ENCODE measurements at places on chromosomes 16 and 17.

DNA sequence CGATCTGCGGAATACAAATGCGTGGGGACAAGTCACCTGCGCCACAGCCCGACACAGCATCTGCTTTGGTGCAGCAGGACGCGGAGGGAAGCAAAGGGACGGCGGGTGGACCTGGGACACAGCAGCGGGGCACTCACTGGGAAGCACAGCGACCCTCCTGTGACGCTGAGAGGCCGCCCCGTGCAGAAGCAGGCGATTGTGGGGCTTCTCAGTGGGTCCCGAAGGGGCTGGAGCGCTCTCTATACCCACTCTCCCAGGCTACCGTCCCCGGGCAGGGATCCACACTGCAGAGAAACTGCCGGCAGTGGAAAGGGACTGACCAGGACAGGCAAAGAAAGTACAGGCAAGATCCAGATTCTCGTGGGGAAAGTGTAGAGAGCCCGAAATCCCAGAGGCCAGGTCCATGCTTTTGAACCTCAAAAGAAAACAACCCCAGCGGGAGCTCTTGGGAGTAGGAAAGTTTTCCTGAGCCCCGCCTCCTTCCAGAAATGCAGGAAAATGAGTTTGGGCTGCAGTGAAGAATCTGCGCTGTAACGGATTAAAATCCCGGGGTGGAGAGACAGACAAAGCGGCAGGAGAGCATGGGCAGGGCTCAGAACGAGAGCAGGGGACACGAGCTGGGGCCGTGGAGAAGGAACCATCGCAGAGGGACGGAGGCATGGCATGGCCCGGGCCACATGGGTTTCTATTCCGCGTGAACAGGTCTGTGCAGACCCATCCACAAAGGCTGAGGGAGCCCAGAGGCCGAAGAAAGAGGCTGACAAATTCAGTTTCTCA lies 12.7 kb downstream of the COX4I1 start:
- DNase-seq: no peak

DNA sequence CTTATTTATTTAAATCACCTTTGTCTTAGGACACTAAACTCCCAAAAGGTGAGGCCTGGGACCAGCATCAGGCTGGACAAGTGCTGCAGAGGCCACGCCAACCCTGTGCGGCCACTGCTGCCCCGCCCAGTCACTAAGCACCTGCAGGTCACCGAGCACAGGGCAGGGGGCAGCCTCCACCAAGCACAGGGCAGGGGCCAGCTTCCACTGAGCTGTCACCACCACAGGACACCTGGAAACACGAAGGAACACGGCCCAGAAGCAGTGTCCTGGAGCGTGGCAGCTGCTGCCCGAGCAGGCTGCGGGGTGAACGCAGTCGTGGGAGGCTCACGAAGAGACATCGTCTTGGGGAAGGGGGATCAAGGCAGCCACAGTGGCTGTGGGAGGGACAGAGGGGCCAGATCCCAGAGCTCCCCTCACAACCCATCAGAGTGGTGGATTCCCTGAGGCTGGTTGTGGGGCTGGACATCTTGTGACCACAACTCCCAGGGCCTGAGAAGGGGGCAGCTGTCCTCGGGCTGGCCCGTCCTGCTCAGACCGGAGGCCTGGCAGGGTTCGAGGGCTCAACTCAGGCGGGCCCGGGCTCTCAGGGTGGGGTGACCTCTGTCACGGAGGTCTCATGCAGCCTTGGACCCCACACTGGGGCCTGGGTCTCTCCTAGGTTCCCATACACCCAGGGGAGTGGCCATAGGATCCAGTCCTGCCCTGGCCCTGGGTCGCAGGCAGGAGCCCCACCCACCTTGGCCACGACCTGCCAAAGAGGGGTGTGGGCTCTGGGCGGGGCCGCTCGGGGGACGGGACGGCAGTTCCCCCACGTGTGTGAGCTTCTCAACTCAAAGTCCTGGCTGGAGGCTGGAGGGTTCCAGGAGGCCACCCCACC lies 18.7 kb downstream of the RAB40B start:
- DNase-seq: no peak

DNA sequence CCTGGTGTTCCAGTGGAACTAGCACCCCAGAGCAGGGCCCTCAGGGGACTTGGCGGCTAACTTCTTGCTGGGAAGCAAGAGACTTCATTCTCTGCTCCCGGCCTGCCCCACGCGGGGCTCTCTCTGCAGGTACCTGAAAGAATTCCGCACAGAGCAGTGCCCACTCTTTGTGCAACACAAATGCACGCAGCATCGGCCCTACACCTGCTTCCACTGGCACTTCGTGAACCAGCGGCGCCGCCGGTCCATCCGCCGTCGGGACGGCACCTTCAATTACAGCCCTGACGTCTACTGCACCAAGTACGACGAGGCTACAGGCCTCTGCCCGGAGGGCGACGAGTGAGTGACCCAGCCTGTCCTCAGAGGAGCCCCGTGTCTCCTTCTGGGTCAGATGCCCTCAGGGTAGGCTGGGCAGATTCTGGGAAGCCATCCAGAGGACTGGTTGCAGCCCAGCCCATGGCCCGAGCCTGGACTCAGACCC lies 25.1 kb downstream of the UNK start:
- no peak for DNase-seq

DNA sequence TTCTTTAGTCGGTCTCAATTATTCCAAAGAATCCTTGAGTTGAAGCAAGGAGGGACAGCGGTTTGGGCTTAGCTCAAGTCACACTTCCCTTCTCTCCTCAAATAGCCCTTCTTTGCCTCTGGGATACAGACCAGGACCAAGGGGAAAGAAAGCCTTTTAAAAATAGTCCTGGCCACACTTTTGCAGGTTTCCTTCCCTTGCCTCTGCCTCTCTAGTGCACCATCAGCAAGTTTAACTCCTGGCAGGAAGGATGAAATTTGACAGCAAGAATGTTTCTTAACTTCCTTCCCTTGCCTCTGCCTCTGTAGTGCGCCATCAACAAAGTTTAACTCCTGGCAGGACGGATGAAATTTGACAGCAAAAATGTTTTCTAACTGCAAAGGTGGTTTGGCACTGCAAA lies 7.2 kb upstream of the G6PC1 start:
- DNase-seq: peak; percentile 26

DNA sequence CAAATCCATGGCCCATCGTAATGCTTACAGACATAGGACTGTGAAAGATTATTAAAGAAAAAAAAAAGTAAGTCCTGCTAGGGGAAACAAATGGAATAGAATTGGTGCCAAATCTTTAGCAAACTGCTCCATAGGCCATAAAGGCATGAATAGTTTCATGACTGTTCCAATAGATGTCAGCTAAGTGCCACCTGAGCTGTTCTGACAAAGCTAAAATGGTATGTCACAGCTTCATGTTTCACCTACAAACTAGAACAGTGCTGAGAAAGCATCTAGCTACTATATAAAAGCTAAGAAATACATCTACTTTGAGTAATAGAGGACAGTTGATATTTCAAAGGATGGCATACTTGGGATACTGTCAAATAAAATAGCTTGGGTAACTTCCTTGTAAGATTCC lies 771.6 kb upstream of the CA10 start:
- DNase-seq: no peak

- peak; percentile 89 for DNase-seq
These were observed 36.1 kb downstream of the RNF112 start for GRCh38 chr17:19447085-19447583.

- no peak for DNase-seq
These were observed 168.6 kb downstream of the HAPSTR1 start for GRCh38 chr16:9259914-9260608.

- DNase-seq: peak; percentile 80
These were observed 9.2 kb downstream of the OR2C1 start for GRCh38 chr16:3364774-3365427.

DNA sequence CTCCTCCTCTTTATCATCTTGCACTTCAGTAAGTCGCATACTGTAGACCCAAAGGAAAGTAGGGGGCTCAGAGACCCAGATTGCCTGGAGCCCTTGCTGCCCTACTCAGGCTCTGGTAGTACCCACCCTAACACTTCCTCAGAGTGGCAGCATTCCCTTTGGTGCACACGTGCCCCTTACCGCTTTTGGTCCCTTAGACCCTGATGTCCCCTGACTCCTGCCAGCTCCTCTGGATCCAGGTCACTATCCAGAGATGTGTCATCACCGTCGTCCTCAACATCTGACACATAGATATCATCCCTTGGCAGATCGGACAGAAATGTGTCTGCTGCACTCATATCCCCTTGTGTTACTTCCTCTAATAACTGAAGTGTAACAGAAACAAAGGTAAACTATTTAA lies 5.4 kb upstream of the PSMC5 start:
- no peak for DNase-seq

- DNase-seq: peak; percentile 98
These were observed 1.4 kb upstream of the UNK start for GRCh38 chr17:75783069-75783783.

DNA sequence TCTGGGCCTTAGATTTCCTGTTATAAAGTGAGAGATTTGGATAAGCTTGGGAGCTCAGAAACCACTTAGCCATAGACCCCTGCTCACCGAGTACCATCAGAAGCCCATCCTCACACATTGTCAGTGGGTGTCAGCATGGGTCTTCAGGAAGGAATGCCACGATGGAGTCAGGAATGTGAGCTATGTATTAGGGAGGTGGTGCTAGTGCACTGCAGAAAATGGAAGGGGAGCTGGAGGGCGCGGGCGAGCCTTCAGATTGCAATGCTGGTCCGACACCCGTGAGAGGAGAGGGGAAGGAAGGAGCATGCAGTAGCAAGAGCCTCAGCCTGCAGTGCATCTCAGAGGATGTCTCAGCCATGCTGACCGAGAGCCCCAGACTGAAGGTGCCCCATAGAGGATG lies 294.5 kb downstream of the FOXL1 start:
- no peak for DNase-seq

DNA sequence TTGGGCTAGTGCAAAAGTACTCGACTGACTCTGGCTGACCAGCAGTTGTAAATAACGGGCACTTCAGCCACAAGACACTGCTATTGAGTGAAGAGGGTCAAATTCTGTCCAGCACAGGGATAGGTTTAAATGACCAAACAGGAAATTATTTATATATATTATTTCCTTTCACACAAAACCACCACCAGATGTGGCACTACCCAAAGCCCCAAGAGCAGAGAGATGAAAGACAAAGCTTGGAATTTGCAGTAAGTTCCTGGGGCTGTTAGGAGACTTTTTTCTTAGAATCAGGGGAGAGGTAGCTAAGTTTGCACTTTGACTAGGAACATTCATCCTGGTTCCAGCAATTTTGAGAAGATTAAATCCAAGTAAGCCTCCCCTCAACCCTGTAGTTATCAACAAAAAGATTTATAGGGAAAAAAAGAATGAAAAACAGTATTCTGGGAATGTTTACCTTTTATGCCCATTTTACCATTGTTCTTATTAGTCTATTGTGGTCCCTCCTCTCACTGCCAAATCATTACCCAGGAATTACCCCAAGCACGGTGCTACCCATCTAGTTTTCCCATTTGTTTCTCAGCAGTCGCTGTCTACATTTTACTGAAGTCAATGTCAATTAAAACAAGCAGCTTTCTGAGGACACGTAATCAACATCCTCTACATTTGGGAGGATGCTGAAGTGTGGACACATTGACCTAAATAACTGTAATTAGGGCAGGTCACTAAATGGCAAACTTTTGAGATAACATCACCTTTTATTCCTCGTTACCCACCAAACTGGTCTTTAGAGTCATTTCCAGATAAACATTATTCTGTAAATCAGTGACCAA lies 43.5 kb downstream of the GRB7 start:
- DNase-seq: no peak

DNA sequence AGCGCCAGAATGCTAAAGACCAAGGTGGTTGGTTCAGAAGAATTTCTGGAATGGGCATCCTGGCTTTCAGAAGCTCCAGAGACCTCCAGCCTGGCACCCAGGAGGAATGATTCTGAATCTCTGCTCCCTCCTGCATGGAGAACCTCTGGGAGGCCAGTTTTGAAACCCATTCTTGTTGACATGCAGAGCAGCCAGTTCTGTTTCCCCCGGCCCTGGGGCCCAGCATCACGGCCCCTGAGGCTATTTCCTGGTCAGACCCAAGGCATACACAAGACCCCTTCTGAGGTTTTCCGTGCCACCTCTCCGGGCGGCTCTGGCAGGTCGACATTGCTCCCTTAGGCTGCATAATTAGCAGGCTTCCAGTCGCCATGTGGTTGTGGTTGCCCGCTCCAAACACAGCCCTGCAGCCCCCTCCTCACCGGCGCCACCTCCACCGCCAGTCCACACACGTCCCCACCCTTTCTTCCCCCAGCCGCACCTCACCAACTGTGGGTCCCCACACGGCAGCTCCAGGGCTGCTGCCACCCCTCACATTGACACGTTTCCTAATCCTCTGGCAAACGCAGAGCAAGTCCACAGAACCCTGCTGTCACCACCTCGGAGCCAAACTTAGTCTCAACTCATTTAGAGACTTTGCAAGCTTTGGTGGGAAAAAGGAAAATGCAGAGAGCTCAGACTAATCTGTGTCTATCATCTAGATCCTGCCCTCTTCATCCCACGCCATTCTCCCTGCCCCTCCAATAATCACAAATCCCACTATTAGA lies 367.1 kb downstream of the SOX9 start:
- DNase-seq: no peak

- peak; percentile 62 for DNase-seq
These were observed 188.1 kb upstream of the ZNF469 start for GRCh38 chr16:88194397-88195268.

GRCh38 chr16:71515026-71515425 lies 11.2 kb upstream of the CHST4 start:
- no peak for DNase-seq

DNA sequence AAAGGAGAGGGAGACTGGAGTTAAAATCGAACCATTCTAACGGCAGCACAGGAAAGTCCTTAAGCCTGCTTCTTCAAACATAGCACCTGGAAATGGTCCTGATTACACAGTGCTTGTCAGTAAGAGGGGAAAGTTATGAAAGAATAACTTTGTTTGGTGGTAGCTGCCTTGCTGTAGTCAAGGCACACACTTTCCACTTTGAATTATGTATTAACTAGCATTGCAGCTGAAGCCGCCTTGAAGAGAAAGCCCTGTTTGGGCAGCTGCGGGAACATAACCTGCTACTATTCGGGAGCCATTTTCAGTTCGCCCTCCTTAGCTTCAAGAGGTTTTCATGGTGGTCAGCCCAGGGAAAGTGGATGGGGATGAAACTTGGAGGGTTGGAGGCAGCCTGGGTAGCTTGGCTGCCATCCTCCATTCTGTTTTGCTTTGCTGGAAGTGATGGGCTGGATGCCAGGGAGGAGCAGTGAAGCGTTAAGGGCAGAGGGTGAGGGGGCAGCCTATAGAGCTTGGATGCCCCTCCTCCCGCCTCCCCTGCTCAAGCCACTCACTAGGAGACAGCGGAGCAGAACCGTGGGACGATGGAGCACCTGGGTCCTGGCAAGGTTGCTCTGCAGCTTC lies 5.3 kb upstream of the HAS3 start:
- DNase-seq: no peak

GRCh38 chr17:55334285-55334684 lies 69.5 kb downstream of the HLF start:
- DNase-seq: no peak

- no peak for DNase-seq
These were observed 539 bp upstream of the CKLF start for GRCh38 chr16:66551788-66552285.

GRCh38 chr17:15268461-15268860 lies 3.3 kb upstream of the PMP22 start:
- no peak for DNase-seq

DNA sequence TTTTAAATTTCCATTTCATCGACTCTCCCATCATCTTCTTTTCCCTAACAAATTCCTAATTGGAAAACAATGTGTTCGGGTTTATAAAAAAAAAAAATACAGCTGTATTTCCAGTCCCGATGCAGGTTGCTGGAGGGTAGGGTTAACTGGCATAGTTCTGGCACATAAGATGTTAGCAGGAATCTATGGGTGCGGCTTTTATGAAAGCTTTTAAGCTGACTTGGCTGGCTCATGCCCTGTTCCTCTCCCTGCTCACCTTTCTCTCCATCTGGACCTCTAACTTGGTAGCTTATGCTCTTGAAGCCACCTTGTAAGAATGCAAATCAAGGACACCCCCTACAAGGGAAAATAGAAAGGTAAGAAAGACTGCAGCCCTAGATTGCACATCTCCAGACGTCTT lies 33.2 kb upstream of the KCNJ2 start:
- DNase-seq: no peak

All from suppressor macrophage treated with lipopolysaccharide for 1 hour (primary cell).